NCI-H446 treated with DMSO at 0.1 percent for 48 hours (cell line): ENCODE measurements at places on chromosomes 4 and X.

GRCh38 chrX:69218407-69218997, 53.2 kb upstream of the PJA1 start:
- DNase-seq: no peak

- no peak for DNase-seq
Observed at GRCh38 chrX:77441033-77441432, 6.2 kb upstream of the FGF16 start.

DNA sequence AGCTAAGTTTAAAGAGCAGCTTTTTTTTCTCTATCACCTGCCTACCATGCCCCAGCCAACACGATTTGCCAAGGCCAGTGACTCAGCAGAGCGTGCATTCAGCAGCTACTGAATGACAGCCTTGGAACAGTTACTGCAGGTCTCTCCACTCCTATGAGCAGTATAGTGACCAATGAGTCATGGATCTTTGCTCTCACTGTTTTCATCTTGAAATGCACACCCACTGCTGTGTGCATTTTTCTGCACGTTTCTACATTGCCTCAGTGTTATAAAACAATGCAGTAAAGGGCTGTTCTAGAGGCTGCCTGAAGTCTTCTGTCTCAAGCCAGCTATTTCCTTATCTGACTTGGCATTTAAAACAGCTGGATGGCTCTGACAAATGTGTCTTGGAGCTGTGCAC, 66.0 kb upstream of the C4orf54 start:
- DNase-seq: peak; percentile 73

- DNase-seq: no peak
Observed at GRCh38 chrX:153780678-153781427, at the start of gene SRPK3. SRPK3 (plus strand) TSS chrX:153781041; CDS start chrX:153781087, 46 bp downstream.

- no peak for DNase-seq
Observed at GRCh38 chrX:25079020-25079419, 63.3 kb upstream of the ARX start.

- DNase-seq: no peak
Observed at GRCh38 chr4:185332575-185333464, 62.9 kb downstream of the LRP2BP start.

- DNase-seq: no peak
Observed at GRCh38 chrX:45807572-45808425, 607.1 kb upstream of the DIPK2B start.
